ENCODE measurements at places on chromosomes 2 and 18.

GRCh38 chr2:126650994-126651393, 5.0 kb upstream of the GYPC start:
- no peak for DNase-seq

DNA sequence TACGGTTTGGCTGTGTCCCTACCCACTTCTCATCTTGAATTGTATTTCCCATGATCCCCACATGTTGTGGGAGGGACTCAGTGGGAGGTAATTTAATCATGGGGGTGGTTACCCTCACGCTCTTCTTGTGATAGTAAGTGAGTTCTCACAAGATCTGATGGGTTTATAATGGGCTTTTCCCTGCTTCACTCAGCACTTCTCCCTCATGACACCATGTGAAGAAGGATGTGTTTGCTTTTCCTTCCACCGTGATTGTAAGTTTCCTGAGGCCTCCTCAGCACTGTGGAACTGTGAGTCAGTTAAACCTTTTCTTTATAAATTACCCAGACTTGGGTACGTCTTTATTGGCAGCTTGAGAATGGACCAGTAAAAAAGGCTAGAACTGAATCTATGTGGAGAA, 750.0 kb upstream of the ID2 start:
- no peak for DNase-seq

DNA sequence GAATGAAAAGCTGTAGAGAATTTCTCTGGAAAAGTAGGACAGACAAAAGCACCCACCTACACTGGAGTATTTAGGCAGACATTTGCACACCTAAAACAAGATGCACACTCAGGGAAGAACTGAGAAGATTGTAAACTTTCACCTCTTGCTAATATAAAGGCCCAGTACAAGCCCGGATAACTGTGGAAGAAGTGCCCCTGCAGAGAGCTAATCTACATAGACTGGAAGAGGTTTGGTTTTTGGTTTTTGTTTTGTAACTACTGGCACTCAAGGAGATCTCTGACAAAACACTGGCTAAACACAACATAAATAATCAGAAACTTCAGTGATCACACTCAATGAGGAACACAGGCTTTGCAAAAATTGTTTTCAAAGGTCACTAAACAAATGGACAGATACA, 782.2 kb upstream of the SLC8A1 start:
- DNase-seq, result no peak

GRCh38 chr2:178208817-178209216, 14.5 kb downstream of the OSBPL6 start:
- DNase-seq, result no peak

DNA sequence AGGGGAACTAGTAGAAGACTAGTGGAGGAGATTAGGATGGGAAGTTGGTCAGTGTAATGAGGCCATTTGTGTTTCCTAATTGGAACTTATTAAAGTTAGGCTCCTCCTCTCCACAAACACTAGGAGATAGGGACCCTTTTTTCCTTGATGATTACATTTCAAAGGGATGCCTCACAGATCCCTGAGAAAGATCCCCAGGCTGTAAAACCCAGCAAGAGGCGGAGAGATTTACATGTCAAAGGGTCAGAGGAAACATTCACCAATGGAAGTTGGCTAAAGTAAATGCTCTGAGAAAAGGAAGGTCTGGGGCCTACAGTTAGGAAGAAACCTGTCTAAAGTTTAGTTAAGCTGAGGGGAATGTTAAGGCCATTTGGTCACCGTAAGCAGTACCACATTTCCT, 1.4 kb upstream of the CCDC85A start:
- DNase-seq, result no peak

GRCh38 chr2:220785178-220785577, 786.9 kb downstream of the EPHA4 start:
- DNase-seq, result no peak

- DNase-seq, result no peak
Measured at GRCh38 chr2:132460781-132461180, 44.2 kb downstream of the GPR39 start.

DNA sequence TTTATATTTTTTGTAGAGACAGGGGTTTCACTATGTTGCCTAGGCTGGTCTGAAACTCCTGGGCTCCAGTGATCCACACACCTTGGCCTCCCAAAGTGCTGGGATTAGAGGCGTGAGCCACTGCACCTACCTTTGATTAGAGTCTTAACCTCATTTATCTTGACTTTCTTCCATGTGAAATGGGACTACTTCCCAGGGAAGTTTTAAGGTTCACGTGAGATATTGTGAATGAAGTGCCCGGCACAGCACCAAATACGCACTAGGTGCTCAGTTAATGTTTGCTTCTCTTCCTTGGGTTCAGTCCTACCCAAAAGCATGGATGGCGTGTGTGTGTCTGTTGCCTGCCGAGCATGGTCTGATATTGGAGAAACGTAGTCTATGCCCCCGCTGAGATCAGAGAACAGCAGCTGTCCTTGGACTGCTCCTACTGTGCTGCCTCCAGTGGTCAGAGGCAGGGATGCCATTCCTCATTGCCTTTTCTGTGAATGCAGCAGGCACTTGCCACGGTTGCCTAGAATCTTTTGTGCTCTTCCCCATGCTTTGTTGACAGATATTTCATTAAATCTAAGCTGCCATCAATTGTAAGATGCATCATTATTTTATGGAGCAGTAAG, 12.3 kb upstream of the TFCP2L1 start:
- no peak for DNase-seq

- peak; percentile 69 for DNase-seq
Measured at GRCh38 chr2:137947728-137948336, 16.4 kb upstream of the HNMT start.

DNA sequence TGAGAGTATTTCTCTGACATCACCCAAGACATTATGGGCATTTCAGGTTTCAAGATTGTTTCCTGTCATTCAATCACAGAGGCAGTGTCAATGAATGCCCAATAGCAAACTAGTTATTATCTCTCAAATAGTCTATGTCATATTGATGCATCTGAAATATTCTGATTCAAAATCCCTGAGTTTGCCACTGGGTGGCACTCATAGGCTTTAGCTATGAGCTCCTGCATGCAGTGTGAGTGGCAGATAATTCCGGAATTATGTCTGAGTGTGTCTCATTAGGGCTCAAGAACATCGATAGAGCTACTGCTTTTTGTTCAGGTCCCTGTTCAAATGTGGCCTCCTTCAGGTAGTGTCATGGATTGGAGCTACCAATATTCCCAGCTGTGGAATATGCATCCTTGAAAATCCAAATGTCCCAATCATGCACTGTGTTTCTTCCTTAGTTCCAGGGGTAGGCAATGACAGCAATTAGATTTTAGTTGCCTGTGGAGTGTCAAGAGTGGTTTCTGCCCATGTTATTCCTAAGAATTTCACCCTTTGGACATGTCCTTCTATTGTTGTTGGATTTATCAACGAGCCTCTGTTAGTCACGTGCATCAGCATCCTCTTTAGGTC, 7.8 kb upstream of the OR6B3 start:
- no peak for DNase-seq

DNA sequence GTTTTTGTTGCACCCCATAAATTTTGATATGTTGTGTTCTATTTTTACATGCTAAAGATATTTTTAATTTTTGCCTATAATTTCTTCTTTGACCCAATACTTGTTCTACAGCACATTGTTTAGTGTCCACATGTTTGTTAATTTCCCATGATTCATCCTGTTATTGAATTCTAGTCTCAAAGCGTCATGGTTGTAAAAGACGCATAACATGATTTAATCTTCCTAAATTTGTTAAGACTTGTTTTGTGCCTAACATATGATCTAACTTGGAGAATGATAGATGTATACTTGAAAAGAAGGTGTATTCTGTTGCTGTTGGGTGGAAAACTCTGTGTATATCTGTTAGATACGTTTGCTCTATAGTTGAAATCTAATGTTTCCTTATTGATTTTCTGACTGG, 27.1 kb upstream of the SULT1C3 start:
- no peak for DNase-seq

DNA sequence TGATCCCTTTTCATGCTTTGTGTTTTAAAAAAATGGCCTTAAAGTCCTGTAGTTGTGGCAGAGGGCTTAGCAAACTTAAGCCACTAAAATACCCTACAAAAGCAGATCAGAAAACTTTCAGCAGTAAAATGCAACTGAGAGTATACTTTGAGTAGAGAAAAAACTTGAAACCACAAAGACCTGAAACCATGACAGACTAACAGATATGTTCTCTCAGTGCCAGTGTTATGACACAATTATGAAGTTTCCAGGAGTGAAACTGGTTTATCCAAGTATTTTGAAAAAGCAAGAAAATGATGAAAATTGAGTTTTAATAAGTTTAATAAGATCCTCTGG, 74.5 kb downstream of the SPRED2 start:
- DNase-seq, result no peak

DNA sequence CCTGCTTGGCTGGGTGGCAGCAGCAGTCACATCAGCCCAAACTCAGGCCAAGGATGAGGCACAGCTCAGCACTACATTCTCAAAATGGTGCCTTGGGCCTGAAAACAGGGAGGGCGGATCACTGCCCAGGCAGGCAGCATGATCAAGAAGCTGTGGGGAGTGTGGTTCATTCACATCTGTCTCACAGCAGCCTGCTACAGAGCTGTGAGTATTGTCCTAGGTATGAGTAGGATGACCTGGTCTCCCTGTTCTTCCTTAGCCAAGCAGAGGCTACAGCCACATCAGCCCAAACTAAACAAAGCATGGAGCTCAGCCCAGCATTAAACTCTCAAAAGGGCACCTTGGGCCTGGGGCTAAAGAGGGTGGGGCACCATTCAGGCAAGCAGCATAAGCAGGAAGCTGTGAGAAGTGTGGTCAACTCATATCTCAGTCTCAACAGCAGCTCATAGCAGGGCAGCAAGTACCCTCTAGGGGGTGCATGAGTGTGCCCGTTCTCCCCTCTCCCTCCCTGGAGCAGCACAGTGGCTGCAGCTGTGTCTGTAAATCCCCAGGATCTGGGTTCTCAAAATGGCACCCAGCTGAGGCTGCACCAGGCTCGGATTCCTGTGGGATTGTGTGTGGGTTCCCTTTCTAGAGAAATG, 139.6 kb downstream of the TRABD2A start:
- DNase-seq, result no peak

- DNase-seq, result no peak
Measured at GRCh38 chr2:97764559-97765263, 51.3 kb downstream of the ZAP70 start.

DNA sequence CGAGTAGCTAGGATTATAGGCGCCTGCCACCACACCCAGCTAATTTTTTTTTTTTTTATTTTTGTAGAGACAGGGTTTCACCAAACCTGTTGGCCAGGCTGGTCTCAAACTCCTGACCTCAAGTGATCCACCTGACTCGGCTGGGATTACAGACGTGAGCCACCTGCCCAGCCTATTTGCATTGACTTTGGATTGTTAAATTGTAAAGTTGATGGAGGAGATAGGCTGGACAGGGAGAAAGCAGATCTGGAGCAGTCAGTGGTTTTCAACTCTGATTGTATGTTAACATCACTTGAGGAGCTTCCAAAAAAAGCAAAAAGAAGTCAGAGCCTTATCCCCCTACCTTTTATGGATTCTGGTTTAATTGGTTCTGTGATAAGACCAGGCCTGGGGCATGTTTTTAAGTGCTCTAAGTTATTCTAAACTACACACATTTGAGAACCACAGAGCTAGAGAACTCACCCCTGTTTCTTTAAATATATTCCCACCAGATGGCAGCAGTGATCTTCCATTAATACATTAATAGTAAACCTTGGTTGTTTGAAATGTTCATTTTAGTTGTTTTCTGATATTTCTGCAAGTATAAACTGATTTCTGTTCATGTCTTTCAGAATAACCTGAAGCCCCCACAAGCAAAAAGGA, 7.5 kb downstream of the C2orf49 start:
- DNase-seq, result no peak

DNA sequence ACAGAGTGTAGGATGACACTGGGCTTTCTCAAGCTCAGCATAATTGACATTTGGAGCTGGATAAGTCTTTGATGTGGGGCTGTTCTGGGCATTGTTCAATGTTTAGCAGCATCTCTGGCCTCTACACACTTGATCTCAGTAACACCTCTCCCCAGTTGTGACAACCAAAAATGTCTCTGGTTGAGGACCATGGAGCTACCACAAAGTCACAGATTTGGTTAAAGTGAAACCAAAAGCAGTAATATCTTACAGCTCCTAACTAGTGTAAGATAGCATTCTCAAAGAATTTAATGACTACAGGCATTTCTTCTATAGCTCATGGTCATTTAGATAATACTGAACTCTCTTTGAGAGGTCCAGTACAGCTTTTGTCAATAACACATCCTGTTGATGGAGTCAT, 23.4 kb upstream of the PAX3 start:
- DNase-seq, result no peak

GRCh38 chr2:183426825-183427224, 302.6 kb downstream of the NUP35 start:
- DNase-seq, result no peak

- no peak for DNase-seq
Measured at GRCh38 chr2:7497178-7497577, 580.0 kb downstream of the RNF144A start.

DNA sequence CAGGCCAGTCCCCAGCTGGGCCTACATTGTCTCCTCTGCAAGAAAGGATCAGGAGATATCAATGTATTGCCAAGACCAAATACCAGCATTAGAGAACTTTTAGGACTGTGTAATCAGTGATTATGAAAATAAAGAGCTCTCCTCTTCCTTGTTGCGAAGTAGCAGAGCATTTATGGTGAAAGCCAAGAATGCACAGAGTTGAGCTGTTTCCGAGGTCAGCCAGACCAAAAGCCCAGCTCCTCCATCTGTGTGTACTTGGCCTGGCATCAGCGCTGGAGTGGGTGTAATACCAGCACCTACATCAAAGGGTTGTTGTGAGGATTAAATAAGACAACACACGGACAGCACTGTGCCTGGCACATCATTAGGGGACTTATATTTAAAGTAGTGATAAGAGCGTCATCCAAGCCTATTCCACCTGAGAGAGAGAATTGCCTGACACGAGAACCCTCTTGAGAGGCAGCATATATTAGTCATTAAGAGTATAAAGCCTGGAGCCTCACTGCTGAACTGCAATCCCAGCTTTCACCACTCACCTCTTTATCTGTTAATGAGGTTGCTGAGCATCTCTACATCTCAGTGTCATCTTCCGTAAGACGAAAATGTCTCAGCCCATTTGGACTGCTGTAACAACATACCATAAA, 7.4 kb upstream of the SLC16A14 start:
- DNase-seq, result no peak

- no peak for DNase-seq
Measured at GRCh38 chr18:49625021-49625691, 63.3 kb downstream of the LIPG start.

GRCh38 chr2:227191367-227191766, 26.9 kb downstream of the COL4A3 start:
- DNase-seq, result no peak
